ENCODE measurements at places on chromosomes 1 and 21.

DNA sequence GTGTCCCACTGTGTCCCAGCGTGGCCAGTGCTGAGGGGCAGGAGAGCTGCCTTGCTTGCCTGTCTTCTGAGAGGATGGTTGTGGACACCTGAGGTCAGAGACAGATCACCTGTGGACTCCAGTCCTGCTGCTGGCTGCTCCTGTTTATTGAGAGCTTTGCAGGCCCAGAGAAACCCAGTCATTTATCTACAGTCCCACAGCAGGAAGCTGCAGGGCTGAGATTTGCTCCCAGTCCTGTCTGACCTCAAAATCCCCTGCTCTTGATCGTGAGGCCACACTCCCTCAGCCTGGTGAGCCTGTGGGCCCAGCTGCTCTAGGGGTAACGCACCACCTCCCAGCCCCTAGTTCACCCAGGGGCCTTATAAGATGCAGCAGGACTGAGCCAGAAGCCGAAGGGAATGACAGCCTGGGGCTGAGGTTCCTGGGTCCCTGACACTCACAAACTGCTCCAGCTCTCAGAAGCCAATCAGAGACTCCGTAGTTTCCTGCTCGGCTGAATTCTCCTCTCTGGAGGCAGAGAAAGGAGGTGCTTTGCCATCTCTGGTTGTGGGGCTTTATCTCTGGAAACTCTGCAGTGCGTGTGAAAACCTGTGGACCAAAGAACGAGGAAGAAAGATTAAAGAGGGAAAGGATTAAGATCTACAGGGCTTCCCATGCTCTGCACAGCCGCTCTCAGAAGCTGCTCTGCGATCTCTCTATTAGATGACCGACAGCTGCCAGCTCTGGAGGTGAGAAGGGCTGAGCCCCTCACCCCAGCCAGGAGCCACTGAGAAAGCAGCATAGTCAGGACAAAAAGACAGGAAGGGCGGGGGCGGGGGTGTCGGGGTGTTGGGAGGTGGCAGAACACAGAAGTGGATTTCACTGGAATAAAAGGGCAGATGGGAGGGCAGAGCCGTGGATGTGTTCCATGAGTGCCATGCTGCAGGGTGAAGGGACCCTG, 39.1 kb downstream of the UBIAD1 start:
- DNase-seq = no peak

DNA sequence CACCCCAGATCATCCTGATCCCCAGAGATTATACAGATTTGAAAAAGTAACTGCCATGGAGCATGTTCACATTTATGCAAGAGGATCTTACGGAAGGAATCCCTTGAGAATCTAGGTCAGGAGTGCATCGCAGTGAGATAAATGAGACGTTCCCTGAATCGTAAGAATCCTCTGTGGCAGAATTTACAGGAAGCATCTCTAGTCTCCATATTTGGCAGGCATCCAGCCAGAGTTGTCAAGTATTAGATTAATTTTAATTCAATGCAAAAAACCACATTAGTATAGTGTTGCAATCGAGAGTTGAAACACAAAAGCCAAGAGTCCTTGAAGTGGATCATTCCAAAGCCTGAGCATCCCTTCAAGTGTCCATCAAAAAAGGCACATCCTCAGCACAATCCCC, 100.8 kb downstream of the RRAGC start:
- DNase-seq = no peak

DNA sequence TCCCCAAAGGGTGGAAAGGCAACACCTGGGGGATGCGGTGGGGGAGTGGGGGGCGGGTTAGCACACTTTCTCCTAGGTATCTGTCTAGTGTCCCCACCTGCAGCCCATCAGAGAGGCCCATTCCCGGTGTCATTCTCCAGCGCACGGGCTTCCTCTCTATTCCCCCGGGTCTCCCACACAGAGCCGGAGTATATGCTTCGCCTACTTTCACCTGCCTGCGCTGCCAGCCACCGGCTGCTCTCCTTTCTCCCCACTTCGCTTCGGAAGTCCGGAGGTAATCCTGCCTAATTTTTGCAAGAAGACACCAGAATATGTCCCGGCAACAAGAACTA, 852 bp downstream of the RGS7 start:
- DNase-seq = peak; percentile 51

DNA sequence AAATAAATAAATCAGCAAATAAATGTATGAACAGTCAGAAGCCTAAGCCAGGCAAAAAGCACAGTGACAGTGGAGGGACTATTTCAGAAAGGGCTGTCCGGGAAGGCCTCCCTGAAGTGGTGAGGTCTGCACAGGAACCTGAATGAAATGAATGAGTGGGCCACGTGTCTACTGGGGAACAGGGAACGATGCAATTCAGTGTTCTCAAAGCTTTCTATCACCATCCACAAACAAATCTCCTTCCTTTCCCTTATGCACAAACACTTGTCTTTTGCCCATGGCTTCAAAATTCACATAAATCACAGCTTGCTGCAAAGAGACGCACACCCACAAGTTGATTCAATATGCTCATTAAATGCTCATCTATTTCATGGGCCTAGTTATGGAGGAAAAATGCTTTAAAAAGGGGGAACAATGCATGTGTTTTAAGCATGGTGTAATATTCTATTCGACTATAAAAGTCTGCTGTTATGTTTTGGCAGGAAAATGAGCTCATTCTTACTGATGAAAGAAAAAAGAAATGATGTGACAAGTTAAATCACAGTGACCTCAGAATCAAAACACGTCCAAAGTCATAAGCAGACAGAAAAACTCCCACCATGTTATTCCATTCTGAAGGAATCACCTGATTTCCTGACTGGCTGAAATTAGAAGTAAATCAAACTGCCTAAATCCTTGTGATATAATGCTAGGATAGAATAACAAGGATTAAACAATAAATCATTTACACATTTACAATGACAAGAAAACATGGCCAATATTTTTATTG, 21.6 kb downstream of the URB1 start:
- DNase-seq = no peak

DNA sequence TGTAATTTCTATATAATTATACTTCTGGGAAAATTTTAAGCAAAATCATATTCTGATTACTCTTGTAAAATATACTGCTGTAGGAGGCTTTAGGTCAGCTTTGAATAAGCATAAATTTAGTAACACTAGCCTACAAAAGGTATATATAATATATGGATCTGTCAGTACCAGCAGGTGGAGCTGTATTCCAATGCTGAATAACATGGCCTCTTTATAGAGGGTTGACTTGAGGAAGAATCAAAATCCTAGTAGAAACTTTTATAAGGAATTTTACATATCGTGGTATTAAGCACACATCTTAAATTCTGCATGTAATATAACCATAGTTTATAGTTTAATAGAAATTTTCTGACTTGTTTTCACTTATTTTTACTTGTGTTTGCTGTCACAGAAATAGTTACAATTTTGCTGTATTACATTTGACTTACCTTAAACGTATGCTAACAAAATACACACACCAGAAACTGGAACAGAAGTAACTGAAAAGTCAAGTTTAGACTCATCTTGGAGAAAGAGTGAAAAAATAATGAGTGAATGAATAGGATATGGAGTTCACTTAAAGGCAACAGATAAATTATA, 79.3 kb downstream of the HMCN1 start:
- peak; percentile 77 for DNase-seq

DNA sequence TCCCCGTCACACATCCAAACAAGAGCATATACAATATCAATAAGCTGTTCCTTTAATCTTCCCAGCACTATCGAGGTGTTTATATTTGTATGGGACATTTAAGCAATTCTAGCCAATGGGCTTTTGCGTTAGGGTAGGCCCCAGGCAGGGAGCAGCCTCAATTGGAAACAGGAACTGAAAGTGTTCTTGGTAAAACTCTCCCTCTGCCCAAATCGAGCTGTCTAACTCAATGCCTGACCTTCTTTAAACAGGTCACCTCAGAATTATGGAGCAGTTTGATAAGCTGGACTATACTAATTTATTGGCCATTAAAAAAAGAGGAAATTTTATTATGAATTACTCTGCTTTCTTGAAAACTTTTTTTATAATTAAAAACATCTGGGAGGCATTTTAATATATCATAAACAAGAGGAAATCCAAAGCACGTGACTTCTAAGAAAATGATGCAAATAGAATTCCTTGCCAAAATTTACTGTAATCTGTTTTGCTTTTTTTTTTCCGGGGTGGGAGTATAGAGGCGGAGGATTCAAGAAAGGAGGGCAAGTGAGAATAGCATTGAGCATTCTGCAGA, 498.1 kb downstream of the LMO4 start:
- no peak for DNase-seq

- no peak for DNase-seq
Measured at GRCh38 chr1:182331387-182331786, 60.2 kb downstream of the GLUL start.

DNA sequence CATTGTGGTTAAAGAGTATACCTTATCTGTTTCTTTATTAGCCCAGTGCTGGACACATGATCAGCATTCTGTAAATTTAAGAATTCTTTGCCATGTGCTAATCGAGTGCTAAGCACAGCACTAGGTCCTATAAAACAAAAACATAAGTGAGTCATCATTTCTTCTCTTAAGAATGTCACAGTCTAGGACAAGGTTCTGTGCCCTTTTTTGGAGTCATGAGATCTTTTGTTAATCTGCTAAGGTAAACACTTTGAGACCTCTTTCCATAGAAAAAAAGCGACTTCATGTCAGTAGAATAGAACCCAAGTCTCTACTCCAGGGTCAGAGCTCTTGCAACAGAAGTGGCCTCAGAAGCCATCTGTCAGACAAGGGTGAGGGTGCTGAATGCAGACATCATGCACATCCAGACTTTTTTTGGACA, 70.0 kb upstream of the NFIA start:
- peak; percentile 10 for DNase-seq

- DNase-seq = no peak
Measured at GRCh38 chr1:170265234-170265633, 119.5 kb downstream of the NTMT2 start.

DNA sequence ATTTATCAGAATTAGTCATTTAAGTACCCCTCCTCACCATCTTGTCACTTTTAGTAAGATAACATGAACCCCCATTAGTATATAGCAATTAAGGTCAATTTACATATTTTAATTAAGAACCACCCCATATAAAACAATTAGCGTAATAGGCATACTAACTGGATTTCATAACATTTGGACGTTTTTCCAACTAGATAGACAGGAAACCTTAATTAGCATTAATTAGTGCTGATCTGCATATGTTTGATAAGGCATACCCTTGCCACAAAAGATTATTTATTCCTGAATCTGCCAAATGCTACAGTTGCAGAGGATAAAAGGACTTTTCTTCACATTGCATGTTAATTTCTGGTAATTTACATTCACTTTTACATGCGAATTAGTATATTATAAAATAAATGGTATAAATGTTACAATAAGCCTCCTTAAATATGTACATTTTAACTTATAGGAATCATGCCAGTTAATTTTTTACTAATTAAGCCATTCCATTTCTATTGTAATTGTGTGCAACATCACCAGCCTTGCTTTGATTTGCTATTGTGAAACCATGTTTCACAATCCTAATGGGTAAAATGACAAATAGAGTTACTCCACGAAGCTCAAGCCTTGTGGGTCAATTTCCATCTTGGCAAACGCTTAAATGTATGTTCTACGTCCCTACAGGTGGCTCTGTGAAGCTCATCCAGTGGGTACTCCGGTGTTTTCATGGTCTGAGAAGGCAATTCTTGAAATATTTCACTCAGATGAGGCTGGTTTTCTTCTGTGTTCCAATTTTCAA, 469.6 kb downstream of the DPYD start:
- no peak for DNase-seq

DNA sequence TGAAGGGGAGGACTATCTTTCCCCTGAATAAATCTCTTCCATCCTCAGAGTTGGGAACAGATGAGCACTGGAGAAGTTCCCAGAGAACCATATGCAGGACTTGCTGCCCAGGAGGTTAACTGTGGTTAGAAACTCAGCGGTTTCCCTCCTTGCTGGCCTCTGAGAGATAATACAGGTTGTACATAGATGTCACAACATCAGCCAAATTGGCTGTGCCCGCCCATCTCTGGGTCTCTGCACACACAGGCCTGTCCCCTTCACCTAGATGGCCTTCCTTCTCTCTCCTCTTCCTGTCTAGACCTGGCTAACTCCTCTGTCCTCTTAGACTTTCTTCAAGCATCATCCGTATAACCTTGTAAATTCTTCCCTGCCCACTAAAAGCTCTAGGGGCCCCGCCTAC, 5.7 kb downstream of the RGS5 start:
- DNase-seq = no peak

DNA sequence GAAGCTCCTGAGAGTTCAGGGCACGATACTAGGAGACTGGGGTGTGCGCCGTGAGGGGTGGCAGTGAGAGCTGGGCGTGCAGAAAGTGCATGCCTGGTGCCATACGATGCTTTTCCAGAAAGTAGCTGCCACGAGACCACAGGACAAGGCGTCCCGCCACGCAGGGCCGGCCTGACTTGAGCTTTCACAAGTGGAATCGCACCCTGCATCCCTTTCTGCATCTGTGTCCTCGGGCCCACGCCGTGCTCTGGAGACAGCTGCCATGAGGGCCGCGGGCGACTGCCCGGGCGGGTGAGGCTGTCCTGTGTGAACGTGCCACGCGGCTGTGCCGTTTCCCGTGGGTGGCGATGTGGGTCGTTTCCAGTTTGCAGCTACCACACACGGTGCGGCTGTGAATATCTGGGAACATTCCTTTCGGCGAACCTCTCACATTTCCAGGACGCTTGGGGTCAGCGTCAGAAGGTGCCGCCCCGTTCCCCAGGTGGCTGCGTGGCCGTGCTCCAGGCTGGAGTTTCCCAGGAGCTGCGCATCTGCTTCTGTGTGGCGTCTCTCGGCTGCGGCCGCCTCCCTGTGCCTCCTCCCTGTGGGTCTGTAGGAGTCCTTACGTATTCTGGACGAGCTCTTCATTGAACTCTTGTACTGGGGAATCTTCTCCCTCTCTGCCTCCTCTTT, 1.0 kb upstream of the PERM1 start:
- peak; percentile 37 for DNase-seq

GRCh38 chr1:19731311-19731821, 66.7 kb downstream of the HTR6 start:
- DNase-seq = no peak

- DNase-seq = no peak
Measured at GRCh38 chr1:245166471-245166885, 11.7 kb downstream of the KIF26B start.

DNA sequence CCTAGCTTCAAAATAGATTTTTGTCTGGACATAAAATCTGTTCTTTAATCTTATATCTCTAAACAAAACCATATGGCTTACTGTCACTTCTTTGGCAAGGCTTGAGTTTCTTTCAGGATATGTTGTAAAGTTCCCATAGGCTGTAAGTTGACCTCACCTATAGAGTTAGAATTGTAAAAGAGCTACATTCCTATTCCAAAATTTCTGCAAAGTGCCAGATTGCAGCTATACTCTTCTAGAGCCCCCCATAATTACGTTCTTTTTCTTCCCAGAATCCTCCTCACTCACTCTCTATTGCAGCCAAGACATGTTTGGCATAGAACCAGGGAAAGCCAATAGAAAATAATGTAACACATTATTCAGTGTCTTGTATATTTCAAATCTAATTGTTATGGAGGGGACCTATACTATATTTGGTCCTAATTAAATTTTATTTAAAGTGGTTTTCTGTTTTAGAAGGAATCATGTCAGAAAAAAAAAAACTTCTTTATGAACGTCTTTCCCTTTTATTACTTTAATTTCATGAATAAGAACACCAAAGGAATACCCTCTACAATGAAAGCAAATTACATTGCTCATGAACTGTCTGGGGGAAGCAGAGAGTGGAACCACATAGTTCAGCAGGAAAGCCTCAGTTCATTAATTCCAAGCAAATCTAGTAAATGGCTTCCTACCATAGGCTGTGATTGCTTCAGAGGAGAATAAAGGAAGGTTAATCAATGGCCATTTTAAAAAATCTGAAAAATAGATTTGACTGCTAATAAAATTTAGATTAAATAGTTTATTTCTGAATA, 22.3 kb downstream of the CTTNBP2NL start:
- DNase-seq = no peak

Measured in NCI-H69 (cell line).